GM12865 (cell line): ENCODE measurements at places on chromosomes 16 and 17.

GRCh38 chr17:40993839-40994238 is at the start of gene KRTAP3-3:
Gene KRTAP3-3 (minus strand): TSS chr17:40994164. CDS start chr17:40994097, 67 bp downstream.
- no peak for DNase-seq

GRCh38 chr16:47139561-47140185 is 4.1 kb downstream of the NETO2 start:
- DNase-seq, result no peak

- peak; percentile 37 for DNase-seq
These were observed 59.2 kb downstream of the PLD6 start for GRCh38 chr17:17146786-17147406.

DNA sequence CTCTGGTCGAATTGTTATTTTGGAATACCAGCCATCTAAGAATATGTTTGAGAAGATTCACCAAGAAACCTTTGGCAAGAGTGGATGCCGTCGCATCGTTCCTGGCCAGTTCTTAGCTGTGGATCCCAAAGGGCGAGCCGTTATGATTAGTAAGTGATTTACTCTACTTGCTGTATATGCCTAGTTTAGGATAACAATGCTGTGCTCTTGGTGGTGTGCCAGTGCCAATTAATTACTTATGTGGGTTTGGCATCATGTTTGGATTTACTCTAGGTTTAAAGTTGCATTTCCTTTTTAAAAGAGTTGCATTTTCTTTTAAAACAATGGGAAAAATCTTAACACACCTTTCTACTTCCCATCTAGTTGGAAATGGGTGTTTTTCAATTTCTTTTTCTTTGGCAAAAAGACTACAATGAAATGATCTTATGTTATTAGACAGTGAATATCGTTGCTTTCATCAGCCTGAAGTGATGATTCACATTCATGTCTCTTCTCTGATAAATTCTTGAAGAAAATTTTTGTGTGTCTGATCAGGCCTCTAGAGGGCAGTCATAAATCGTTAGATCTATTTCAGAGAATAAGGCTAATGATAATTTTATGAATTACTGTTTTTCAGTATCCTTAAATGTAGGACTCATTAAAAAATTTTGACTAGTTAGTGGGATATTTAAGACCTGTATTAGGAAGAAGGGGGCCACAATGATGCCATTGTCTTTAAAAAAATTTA is 5.6 kb downstream of the SF3B3 start:
- DNase-seq, result peak; percentile 37

- DNase-seq, result no peak
These were observed 21.9 kb downstream of the TEKT3 start for GRCh38 chr17:15319452-15320010.

DNA sequence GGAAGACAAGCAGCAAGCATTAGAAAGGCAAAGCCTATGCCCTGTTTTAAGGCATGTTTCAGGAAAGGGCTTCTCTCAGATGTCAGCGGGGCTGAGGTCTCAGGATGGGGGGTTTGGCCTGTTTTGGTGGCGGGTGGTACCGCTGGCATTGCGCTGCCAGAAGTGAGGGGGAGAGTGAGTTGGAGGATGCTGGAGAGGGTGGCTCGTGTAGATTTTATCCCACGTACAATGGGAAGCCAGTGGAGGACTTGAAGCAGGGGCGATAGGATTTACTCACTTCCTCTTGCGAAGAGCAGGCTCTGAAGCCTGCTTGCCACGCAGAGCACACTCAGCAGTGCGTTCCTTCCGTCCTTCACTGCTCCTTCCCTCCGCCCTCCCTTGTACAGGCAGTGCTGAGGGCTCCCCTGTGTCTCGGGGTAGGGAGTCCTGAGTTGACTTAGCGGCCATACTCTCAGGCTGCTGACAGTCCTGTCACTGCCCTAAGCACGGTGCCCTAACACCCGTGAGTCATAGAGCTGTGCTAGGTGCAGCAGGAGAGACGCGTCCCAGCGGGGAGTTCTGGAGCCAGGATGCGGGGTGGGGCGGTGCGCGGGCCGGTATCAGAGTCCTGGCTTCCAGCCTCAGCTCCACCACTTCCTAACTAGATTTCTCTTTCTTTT is 113.1 kb downstream of the SNX29 start:
- DNase-seq, result no peak

DNA sequence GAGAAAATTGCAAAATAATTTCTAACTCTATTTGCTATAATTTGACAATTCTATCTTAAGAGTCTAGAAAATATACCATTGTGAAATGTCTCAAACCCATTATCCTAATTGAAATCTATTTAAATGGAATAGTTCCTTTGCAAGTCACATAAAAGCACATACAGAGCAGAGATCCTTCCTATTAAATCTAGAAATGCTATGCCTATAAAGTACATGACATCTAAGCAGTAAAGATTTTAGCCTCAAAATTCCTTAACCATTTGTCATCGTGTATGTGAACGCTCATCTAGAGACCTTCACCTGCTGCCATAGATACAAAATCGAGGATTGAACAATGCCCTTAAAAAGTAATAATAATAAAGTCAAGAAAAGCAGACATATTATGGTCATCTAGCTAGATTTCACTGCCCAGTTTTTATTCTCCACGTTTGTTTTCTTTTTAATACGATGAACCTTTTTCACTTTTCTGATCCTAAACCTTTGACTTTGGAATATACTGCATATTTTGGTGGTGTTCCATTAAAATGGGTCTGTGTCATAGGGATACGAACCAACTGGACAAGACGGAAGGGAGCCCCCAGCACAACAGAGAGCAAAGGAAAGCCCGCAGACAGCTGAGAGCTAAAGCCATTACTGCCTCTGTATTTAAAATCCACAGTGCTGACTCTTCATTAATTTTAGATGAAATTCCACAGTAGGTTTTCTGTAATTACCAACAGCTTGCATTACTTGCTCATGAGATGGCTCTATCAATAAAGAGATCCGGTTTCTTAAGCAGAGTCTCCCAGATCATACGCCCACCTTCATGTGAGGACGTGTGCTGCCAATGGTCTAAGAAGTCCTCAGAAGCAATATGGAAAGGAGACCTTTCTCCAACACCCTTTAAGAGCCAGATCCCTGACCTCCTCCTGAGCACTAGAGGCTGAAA is 17.6 kb downstream of the TEX2 start:
- DNase-seq, result no peak

DNA sequence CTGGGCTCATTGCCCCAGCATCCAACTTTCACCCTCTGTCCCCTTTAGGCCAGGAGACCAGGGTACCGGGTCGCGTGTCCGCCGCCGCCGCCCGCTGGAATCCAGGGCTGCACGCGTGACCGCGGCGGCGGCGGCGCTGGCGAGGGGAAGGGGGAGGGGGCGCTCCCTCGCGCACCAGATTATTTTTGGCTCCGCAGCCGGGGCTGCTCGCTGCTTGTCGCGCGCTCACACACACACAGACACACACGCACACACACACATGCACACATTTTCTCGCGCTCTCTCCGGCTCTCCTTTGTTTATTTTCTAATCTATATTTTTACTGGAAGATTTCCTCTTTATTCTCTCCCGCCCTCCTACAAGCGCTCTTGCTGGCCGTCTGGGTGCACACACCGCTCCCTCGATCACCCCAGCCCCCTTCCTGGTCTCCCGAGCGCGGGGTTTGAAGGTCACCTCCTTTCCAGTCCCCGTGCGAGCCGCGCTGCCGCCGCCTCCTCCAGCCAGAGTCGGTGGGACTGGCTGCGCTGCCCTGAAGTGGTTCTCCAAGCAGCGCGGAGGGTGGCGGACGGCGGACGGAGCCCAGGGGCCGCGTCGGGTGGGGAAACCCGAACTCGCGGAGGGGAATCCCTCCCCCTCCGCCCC is 921.4 kb upstream of the EEF2KMT start:
- DNase-seq, result no peak

DNA sequence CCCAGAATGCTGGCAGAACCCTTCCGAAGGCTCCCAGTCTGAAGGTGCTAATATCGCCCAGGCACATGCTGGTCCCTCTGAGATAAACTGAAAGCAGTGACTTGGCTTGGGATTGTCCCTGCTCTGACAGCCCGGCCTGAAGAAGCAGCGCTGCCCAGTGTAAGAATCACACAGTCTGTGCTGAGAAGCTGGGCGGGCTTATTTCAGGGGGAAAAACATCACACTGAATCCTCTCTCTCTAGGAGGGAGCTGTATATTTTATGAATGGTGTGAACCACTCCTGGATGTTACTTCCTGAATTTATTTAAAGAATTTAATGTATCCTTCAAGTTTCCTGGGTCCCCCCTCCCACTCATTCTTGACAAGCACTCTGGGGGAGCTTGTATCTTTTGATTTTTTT is 36.3 kb downstream of the GAS7 start:
- DNase-seq, result peak; percentile 58

DNA sequence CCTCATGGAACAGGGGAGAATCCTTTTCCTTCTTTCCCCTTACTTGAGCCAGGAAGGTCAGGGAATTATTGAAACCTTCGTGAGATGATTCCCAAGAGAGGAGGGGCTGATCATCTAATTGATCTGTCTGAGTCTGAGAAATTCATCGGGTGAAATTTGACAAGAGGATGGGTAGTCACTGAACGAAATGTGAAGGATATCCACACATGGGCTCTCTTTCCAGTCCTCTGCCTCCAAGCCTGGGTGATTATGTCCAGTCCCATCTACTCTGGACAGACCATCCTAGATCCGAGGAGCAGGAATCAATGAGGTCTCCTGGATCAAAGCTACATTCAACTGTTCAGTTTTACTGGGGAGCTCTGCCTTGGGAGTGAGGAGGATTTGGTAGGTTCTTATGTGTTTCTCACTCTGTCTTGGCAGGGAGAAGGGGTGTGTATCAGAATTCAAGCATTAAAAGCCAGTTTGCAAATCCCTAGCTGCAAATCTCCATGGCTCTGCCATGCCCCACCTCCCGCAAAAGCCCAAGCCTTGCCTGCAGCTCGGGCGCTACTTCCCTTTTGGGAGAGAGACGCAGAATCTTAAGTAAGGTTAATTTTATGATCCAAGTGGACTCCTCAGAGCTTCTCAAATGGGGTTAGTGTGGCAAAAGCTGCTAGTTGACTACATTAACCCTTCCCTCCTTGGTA is 47.1 kb upstream of the TEKT3 start:
- no peak for DNase-seq

DNA sequence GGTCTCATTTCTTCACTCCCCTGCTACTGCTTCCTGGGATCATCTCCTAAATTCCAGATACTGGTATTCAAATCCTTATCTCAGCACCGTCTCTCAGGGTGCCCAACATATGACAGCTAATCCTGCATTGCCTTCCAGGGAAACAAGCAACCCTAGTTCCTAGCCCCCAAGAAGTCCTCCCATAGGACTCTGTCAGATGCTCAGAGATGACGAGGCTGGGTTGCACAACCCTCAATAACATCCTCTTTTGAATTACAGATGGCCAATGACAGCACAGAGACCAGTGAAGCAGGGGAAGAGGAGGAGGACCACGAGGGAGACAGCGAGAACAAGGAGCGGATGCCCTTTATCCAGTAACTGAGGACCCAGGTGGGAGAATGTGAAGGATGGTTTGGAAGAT is 45.0 kb upstream of the CLEC3A start:
- DNase-seq, result no peak

DNA sequence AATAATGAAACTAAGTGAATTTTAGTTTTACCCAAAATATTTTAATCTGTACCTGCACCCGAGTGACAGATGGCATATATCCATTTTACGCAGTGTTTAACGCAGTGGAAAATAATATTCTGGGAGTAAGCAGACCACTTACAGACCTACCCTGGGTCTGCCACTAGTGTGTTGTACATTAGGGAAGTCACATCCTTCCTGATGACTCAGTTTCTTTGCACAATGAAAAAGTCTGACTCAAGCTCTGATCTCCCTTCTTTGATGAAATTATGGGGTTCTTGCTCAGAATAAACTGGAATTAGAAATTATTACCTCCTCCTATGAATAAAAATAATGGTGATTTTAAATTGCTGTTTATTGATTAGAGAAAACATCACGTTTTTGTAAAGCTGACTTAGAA is 123.2 kb upstream of the AXIN2 start:
- no peak for DNase-seq

GRCh38 chr17:72118335-72119076 is 2.3 kb upstream of the SOX9 start:
- peak; percentile 67 for DNase-seq

- no peak for DNase-seq
These were observed 6.2 kb downstream of the GINS2 start for GRCh38 chr16:85682516-85682915.

GRCh38 chr16:642189-643049 is 791 bp downstream of the MCRIP2 start:
- peak; percentile 81 for DNase-seq

- no peak for DNase-seq
These were observed 1.5 kb downstream of the SLC5A11 start for GRCh38 chr16:24847358-24847664.

GRCh38 chr16:27304881-27305745 is 8.7 kb upstream of the IL4R start:
- DNase-seq, result no peak

GRCh38 chr17:5686074-5686635 is 101.8 kb upstream of the NLRP1 start:
- no peak for DNase-seq

GRCh38 chr16:22070361-22071330 is 21.7 kb upstream of the VWA3A start:
- no peak for DNase-seq

GRCh38 chr17:40168262-40168832 is 8.9 kb upstream of the RAPGEFL1 start:
- peak; percentile 65 for DNase-seq

DNA sequence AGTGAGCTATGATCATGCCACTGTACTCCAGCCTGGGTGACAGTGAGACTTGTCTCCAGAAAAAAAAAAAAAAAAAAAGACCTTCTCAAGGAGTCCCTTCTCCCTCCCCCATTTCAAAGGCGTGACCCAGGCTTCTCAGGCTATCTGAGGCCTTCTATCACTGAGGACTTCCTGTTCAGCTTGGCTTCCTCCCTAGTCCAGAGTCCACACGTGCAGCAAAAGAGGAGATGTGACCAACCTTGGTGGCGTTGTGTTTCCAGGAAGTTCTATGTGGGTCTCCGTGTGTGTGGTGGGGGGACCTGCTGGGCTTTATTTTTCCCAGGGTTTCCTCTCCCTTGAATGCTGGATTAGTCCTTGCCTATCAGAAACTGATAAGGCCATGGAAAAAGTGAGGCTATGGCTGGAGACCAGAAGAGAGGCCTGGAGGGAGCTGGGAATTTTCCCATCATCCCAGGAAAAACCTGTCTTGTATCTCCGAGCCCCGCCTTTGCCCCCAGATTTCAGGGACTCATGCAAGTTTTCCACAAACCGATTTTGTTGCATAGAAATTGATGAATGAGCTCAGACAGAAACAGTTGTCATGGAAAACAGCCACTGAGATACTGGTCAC is 148.1 kb downstream of the SALL1 start:
- DNase-seq, result no peak

DNA sequence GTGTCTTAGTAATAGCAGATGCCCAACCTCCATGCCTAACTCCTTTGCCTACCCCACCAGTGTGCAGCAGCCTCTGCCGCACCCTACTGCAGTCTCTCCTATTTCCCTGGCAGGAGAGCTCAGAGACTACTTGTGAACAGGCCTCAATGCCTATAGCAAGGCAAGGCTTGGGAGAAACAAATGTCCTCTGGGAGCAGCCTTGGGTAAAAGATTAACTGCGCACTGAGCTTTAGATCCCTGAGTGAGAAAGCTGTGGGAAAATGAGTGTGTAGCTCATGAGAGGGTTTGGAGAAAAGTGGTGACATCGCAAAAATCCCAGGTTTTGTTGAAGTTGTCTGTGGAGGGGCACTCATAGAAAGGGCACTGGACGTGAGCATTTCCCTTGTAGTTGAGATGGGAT is 335.8 kb downstream of the WWOX start:
- DNase-seq, result no peak

- DNase-seq, result no peak
These were observed 53.2 kb upstream of the ZNF750 start for GRCh38 chr17:82892899-82893565.
